Naive B cell (primary cell): ENCODE measurements at places on chromosomes 5 and 9.

DNA sequence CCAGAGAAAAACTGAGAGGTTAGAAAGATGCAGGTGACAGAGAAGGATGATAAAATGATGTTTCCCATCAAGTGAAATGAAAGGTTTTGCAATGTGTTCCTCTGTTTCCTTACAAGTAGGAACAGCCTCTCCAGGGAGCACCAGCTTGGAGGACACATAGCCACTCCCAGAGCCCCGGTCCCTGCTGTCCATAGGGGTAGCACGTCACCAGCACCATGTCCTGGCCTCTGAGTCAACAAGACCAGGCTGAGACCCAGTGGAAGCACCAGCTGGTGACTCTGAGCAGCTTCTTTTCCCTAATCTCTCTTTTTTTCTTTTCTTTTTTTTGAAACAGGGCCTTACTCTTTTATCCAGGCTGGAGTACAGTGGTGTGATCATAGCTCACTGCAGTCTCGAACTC is 19.4 kb upstream of the HMCN2 start:
- peaks cover 10% of the 10 kb centered on the region for H3K27me3 ChIP-seq
- no peak for DNase-seq
- H3K27ac ChIP-seq, result no peak overlapping the region

- peaks cover under 1% of the 10 kb centered on the region for H3K27me3 ChIP-seq
- peak overlapping the region; percentile 65 for H3K4me3 ChIP-seq
- peaks cover 23% of the 10 kb centered on the region for H3K4me1 ChIP-seq
These were observed 13.6 kb downstream of the FAT2 start for GRCh38 chr5:151577566-151577965.

- no peak overlapping the region for H3K4me3 ChIP-seq
- no peak overlapping the region for H3K27ac ChIP-seq
- H3K36me3 ChIP-seq, result no peaks in the 10 kb centered on the region
- peaks cover 5% of the 10 kb centered on the region for H3K27me3 ChIP-seq
These were observed 39.4 kb downstream of the KLF9 start for GRCh38 chr9:70374962-70375618.

GRCh38 chr9:10921671-10922070 is 308.9 kb upstream of the PTPRD start:
- no peak overlapping the region for H3K27ac ChIP-seq
- DNase-seq, result no peak
- no peaks in the 10 kb centered on the region for H3K36me3 ChIP-seq
- no peaks in the 10 kb centered on the region for H3K4me1 ChIP-seq
- no peak overlapping the region for H3K4me3 ChIP-seq

DNA sequence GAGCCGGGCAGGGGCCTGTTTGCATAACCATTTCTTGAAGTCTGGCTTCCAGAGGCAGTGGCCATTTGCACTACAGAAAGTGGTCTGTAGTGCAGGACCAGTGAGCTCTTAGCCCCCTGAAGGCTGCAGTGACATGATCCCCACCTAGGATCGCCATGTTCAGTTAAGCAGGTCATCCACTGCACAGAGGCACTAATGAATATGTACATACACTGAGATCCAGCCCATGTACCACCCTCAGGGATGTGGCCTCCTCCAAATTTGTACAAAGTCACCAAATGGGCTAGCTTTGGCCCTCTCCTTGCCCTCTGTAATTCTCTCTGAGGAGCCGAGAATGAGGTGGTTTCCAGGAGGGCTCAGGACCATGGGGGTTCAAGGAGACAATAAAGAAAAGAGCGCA is 8.3 kb upstream of the SUSD3 start:
- H3K4me3 ChIP-seq, result no peak overlapping the region
- H3K4me1 ChIP-seq, result peaks cover 11% of the 10 kb centered on the region
- H3K27ac ChIP-seq, result no peak overlapping the region
- no peak for DNase-seq

DNA sequence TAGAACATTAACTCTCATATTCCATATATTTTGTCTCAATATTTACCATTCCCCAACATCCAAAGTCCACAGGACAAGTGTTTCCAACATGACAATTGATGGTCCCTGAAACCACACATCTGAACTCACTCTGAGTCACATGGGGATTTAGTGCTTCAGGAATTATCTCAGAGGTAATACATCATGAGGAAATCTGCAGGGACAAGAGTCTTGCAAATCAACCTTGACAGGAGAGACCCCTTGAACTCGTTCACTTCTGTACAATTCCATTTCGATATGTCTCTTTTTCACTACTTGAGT is 119.7 kb upstream of the ABCA1 start:
- no peaks in the 10 kb centered on the region for H3K36me3 ChIP-seq
- DNase-seq, result no peak
- no peak overlapping the region for H3K27ac ChIP-seq
- peaks cover 2% of the 10 kb centered on the region for H3K4me1 ChIP-seq

- H3K27ac ChIP-seq, result peak overlapping the region; percentile 2
- H3K27me3 ChIP-seq, result no peaks in the 10 kb centered on the region
- no peak for DNase-seq
- no peaks in the 10 kb centered on the region for H3K36me3 ChIP-seq
- H3K4me1 ChIP-seq, result peaks cover 63% of the 10 kb centered on the region
These were observed 16.6 kb downstream of the ZNF608 start for GRCh38 chr5:124729720-124730359.

DNA sequence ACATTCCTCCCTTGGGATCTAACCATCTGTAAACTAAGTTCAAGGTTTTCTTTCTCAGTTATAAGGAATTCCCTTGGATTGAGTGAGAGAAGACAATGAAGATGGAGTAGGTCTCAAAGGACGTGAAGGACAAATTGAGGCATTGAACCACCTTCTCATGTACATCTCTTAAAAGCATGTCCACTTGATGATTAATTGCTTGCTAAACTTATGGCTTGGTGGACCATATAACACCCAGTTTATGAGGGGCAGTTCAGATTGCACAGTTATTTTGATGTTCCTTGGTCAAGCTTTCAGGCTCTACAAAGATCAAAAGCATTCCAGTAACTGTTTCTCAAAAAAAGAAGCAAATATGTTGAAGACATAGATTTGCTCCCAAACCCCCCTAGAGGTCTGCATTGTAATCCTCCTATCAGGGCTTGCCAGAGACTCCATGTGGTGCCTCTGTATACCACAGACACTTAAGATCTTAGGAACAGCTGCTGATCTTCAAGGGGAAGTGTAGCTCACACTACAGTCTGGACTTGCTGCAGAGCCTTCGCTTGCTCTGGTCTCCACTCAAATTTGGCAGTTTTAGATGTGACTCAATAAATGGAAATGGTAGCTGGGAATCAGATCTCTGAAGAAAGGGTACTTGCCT is 56.9 kb upstream of the ALDH1A1 start:
- H3K4me1 ChIP-seq, result no peaks in the 10 kb centered on the region
- no peak for DNase-seq
- peaks cover 14% of the 10 kb centered on the region for H3K27me3 ChIP-seq

- H3K4me3 ChIP-seq, result no peak overlapping the region
- no peak for DNase-seq
- no peak overlapping the region for H3K27ac ChIP-seq
- H3K4me1 ChIP-seq, result no peaks in the 10 kb centered on the region
- no peaks in the 10 kb centered on the region for H3K27me3 ChIP-seq
- H3K36me3 ChIP-seq, result peaks cover 12% of the 10 kb centered on the region
These were observed 353.4 kb downstream of the TLE1 start for GRCh38 chr9:81335879-81336421.

DNA sequence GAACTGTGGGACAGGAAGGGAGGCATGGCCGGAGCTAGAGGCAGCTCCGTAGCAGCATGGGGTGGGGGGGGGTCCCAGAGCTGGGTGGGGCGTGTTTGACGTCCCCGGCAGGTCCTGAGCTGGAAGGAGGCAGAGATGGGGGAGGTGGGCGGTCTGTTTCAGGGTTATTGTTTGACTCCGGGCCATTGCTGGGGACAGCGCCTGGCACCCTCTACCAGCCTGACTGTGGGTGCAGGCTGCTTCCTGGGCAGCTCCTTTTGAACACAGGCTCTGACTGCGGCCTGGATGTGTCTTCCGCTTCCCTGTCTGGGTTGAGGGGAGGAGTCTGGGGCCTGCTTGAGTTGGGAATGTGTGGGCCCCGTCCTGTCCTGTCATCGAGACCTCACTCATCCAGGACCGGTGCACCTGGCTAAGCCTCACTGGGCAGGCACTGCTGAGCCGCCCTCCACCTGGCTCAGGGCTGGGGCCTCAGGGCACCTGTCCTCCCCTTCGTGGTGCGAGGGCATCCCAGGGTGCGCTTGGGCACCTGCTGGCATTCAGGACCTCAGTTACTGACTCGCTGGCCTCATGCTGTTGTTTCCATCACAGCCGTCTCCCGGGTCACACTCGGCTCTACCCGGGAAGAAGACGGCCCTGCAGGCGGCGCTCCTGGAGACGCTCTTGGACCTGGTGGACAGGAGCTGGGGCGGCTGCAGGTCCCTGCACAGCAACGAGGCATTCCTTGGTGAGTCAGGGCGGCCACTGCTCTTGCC is 26.5 kb downstream of the CEP72 start:
- no peak for DNase-seq
- no peaks in the 10 kb centered on the region for H3K27me3 ChIP-seq
- H3K4me1 ChIP-seq, result peaks cover 3% of the 10 kb centered on the region
- peaks cover 39% of the 10 kb centered on the region for H3K36me3 ChIP-seq

DNA sequence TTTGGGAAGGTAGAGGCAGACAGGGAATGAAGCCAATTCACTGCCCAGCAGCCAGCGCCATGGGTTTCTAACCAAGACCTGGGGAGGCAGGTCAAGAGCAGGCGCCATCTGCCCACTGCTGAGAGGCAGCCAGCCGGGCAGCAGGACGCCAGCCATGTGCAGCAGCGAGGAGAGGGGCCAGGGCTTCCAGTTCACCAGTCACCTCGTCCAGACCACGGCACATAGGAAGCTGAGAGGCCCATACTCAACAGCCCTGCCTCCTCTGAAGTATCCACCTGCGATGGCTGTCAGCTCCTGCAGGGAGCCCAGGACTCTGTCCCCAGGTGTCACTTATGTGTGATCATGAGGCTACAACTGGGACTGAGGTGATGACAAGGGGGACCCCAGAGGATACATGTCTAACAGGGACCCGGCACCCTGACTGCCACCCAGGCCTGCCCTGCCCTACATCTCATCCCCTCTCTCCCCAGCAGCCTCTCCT is 30.1 kb downstream of the IPPK start:
- no peaks in the 10 kb centered on the region for H3K4me1 ChIP-seq
- H3K27me3 ChIP-seq, result no peaks in the 10 kb centered on the region
- DNase-seq, result no peak
- H3K27ac ChIP-seq, result no peak overlapping the region
- peaks cover 25% of the 10 kb centered on the region for H3K36me3 ChIP-seq

DNA sequence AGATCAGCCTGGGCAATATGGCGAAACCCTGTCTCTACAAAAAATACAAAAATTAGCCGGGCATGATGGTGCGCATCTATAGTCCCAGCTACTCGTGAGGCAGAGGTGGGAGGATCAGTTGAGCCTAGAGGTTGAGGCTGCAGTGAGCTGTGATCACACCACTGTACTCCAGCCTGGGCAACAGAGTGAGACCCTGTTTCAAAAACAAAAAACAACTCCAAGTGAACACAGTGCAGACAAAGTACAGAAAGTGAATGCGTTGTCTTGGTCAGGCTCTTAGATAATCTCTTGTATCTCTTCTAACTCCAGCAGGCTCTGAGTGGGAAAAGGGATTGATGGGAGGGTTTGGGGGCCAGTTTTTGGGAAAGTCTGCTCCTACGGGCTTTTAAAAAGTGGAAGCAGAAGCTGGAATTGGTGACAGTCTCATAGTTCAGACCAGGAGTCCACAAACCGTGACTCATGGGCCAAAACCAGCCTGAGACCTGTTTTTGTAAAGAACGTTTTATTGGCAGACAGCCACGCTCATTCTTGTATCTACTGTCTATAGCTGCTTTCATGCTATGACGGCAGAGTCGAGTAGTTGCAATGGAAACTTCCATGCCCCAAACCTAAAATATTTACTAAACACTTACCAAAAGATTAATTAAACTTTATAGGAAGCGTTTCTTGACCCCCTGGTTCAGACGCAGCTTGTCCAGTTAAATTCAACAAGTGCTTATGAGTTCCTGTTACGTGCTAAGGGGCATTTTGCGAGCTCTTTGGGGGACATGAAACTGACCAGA is 32.9 kb downstream of the NDST1 start:
- no peaks in the 10 kb centered on the region for H3K27me3 ChIP-seq
- no peak overlapping the region for H3K27ac ChIP-seq
- no peaks in the 10 kb centered on the region for H3K4me1 ChIP-seq

- H3K4me3 ChIP-seq, result no peak overlapping the region
- H3K4me1 ChIP-seq, result no peaks in the 10 kb centered on the region
- no peaks in the 10 kb centered on the region for H3K36me3 ChIP-seq
These were observed 335.8 kb upstream of the TRPC7 start for GRCh38 chr5:136701191-136701590.

- DNase-seq, result no peak
- no peaks in the 10 kb centered on the region for H3K36me3 ChIP-seq
- no peaks in the 10 kb centered on the region for H3K4me1 ChIP-seq
- H3K4me3 ChIP-seq, result no peak overlapping the region
These were observed 326.7 kb downstream of the ASTN2 start for GRCh38 chr9:117088140-117088539.

GRCh38 chr9:68643901-68644809 is 60.9 kb upstream of the PIP5K1B start:
- peak overlapping the region; percentile 98 for H3K27ac ChIP-seq
- no peaks in the 10 kb centered on the region for H3K27me3 ChIP-seq
- peaks cover 76% of the 10 kb centered on the region for H3K4me1 ChIP-seq
- DNase-seq, result peak; percentile 58
- peak overlapping the region; percentile 88 for H3K4me3 ChIP-seq

DNA sequence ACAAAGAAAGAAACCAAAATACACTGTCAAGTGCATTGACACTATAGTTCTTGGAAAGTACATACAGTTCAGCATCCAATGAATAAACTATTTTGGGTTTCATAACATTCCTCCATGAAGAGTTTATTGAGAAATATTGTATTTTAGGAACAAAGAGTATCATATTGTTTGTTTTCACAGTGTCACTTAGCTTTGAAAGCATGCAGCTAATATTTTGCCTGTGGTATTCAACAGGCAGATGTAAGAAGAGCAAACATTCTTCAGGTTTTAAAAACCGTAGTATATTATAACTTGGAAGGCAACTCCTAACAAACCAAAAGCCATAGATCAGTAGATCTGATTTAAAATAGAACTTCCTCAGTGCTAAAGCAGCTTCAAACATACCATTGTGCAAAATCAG is 4.5 kb downstream of the PRELID2 start:
- no peak overlapping the region for H3K27ac ChIP-seq
- H3K4me1 ChIP-seq, result peaks cover 6% of the 10 kb centered on the region
- H3K27me3 ChIP-seq, result no peaks in the 10 kb centered on the region

- no peaks in the 10 kb centered on the region for H3K4me1 ChIP-seq
- H3K27me3 ChIP-seq, result peaks cover 10% of the 10 kb centered on the region
These were observed 363.2 kb downstream of the GLIS3 start for GRCh38 chr9:3936520-3937235.

GRCh38 chr5:143106174-143106573 is 297.3 kb downstream of the NR3C1 start:
- peaks cover 8% of the 10 kb centered on the region for H3K4me1 ChIP-seq
- H3K4me3 ChIP-seq, result no peak overlapping the region
- no peak overlapping the region for H3K27ac ChIP-seq
- no peak for DNase-seq
- no peaks in the 10 kb centered on the region for H3K27me3 ChIP-seq

DNA sequence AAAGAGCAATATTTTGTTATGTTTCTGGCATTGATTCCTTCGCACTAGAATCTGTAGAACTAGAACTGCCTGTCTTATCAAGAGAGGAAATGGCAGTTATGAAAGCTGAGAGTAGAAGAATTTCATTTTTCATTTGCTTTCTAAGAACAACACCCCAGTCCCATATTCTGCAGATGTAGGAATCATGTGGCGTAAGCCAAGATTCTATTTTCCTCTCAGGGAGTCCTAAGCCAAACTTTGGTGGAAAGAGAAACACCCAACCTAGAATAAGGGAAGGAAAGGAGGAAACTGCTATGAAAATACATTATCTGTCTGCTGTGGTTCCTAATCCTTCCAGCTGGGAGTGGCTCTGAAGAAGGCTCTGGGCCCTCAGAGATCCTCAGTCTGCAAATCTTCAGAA is 1176.9 kb upstream of the C9orf72 start:
- H3K4me1 ChIP-seq, result no peaks in the 10 kb centered on the region
- no peaks in the 10 kb centered on the region for H3K27me3 ChIP-seq
- H3K4me3 ChIP-seq, result no peak overlapping the region
- no peaks in the 10 kb centered on the region for H3K36me3 ChIP-seq
- DNase-seq, result no peak
